ENCODE measurements at places on chromosomes 16 and 17. TPM values are rescaled to one million over a fixed set of nuclear protein-coding genes. Genes with fewer than 3 reads are reported as not detected.

Gene TNFRSF13B
- total RNA-seq = not detected

Gene RPS15A
- 2,037 TPM for total RNA-seq

Gene KLHL11
- total RNA-seq = 74.9 TPM

Gene HOXB9
- total RNA-seq = not detected

Gene CLEC10A
- not detected for total RNA-seq

Gene HCRT
- not detected for total RNA-seq

Gene RAB11FIP4
- total RNA-seq = 54.4 TPM

Gene SLC9A5
- total RNA-seq = 1.2 TPM

Gene CLEC3A
- total RNA-seq = not detected

Gene OTOA
- total RNA-seq = 1.1 TPM

Gene TPSB2
- total RNA-seq = not detected

Gene CRLF3
- 18.1 TPM for total RNA-seq

Gene PSKH1
- 5.1 TPM for total RNA-seq

Gene ZNF771
- total RNA-seq = 6.9 TPM

Gene CLDN6
- not detected for total RNA-seq

Gene SLFN12L
- total RNA-seq = not detected

Gene EFCAB13
- total RNA-seq = 16.8 TPM

Gene MAPT
- 93.1 TPM for total RNA-seq

Gene TBC1D3I
- total RNA-seq = 0.62 TPM

Gene EIF3C
- 93.7 TPM for total RNA-seq

Gene GP2
- total RNA-seq = not detected

Gene NPIPA5
- 2.7 TPM for total RNA-seq

Gene ITGB4
- total RNA-seq = 2.7 TPM

Gene PIP4K2B
- total RNA-seq = 166 TPM

Gene HSPB9
- not detected for total RNA-seq

Gene SLC12A3
- total RNA-seq = not detected

Gene ARHGDIG
- 35.9 TPM for total RNA-seq

Gene TAT
- total RNA-seq = 0.31 TPM

Gene IL34
- total RNA-seq = 1.7 TPM

Gene ZFPM1
- 1.2 TPM for total RNA-seq

Gene CTU2
- 15.9 TPM for total RNA-seq

Gene CD79B
- not detected for total RNA-seq

Gene MED1
- total RNA-seq = 30.7 TPM

Gene SNF8
- 38.4 TPM for total RNA-seq

Gene BAHCC1
- total RNA-seq = 7.6 TPM

Gene CORO1A
- 15.9 TPM for total RNA-seq

Gene CD300H
- total RNA-seq = not detected

Gene RNF227
- 7.3 TPM for total RNA-seq

Gene LMF1
- total RNA-seq = 9.4 TPM

Gene FBXO39
- total RNA-seq = not detected

Gene OMG
- 9.4 TPM for total RNA-seq

Gene FAM222B
- 2.7 TPM for total RNA-seq
